Neuronal stem cell (in vitro differentiated cells): ENCODE measurements at places on chromosomes 5 and 9.

- no peak for DNase-seq
Measured at GRCh38 chr9:3762076-3762475, 236.3 kb upstream of the RFX3 start.

DNA sequence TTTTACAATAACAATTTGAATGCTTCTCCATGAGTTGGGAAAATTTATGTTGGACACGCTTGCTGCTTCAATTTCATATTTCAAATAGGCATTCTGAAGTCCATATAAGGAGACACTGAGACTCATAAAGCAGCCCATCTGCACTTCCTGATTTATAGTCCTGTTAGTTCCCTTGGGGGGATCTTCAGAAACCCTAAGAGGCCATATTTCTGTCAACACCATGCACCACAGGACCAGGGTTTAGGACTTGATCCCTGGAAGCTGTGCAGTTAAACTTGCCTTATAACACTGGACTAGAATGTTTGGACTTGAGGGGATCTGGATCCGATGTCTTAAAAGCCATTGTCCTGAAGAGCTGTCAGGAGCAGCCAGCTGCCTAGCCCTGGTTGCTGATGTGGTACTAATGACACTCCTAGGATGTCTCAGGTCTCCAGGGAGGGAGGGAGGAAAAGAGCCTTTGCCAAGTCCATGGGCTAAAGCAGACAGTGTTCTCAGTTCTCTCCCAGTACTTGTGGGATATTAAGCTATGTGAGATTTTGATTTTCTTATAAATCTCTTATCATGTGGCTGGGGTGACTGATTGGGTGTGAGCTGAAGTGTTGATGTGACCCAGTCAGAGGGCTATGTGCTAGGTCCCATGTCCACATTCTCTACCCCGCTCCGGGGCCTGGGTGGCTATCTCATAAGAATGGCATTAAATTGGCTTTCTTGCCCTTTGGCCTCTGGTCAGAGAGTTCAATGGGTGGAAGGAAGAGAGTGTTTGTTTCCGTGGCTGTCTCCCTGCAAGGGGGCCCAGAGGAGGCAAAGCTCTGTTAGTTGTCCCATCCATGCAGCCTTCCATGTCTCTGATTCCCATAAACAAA, 399.8 kb downstream of the OSTF1 start:
- no peak for DNase-seq

- no peak for DNase-seq
Measured at GRCh38 chr5:74995926-74996325, 56.4 kb downstream of the GCNT4 start.

DNA sequence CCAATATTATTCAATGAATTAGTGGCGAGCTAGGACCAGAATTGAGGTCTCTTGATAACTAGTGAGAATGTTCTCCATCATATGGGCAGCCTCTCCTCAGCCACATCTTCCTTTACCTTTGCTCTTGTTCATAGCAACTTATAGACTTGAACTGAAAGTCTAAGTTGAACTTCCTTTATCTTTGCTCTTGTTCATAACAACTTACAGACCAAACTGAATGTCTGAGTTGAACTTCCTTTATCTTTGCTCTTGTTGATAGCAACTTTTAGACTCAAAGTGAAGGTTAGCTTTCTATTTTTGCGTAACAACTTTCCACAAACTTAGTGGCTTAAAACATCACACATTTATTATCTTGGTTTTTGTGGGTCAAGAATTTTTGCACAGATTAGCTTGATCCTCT, 146.4 kb upstream of the C9orf72 start:
- no peak for DNase-seq

DNA sequence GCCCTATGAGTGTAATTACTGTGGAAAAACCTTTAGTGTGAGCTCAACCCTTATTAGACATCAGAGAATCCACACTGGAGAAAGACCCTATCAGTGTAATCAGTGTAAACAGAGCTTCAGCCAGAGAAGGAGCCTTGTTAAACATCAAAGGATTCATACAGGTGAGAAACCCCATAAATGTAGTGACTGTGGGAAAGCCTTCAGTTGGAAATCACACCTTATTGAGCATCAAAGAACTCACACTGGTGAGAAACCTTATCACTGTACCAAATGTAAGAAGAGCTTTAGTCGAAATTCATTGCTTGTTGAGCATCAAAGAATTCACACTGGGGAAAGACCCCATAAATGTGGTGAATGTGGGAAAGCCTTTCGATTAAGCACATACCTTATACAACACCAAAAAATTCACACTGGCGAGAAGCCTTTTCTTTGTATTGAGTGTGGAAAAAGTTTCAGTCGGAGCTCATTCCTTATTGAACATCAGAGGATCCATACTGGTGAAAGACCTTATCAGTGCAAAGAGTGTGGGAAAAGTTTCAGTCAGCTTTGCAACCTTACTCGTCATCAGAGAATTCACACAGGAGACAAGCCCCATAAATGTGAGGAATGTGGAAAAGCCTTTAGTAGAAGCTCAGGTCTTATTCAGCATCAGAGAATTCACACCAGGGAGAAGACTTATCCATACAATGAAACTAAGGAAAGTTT, 9.9 kb downstream of the ZNF189 start:
- DNase-seq: no peak

- DNase-seq: no peak
Measured at GRCh38 chr5:148145916-148146315, 22.4 kb upstream of the SPINK14 start.
